ENCODE measurements at places on chromosomes 13 and 19.

GRCh38 chr13:76439546-76439945 lies 446.7 kb downstream of the KCTD12 start:
- no peak for DNase-seq

- no peak for DNase-seq
These were observed 276.4 kb downstream of the KCNRG start for GRCh38 chr13:50291611-50292010.

- no peak for DNase-seq
These were observed 128.3 kb upstream of the LSM14A start for GRCh38 chr19:34044021-34044420.

- DNase-seq, result no peak
These were observed 17.0 kb downstream of the SLC7A1 start for GRCh38 chr13:29578300-29579085.

- DNase-seq, result no peak
These were observed 15.3 kb downstream of the TTYH1 start for GRCh38 chr19:54430306-54431254.

DNA sequence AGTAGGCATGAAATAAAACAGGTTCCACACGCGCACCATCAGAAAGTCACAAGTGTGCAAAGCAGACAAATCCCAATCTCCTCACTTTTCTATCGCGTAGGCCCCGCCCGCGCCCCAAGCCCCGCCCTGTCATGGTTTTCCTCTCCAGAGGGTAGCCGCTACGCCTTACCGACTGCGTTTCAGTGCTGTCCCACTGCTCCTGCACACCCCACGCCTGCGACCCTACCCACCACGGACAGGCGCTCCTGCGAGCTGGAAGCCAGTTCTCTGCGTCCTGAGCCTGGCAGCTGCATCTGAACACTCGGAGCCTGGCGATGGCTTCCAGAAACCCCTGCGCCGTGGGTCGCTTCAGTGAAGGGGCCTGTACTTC lies 379 bp upstream of the ZNF470 start:
- no peak for DNase-seq

GRCh38 chr19:1220976-1221903 lies 15.7 kb downstream of the STK11 start:
- no peak for DNase-seq

GRCh38 chr19:52473655-52474350 lies 20.4 kb downstream of the ZNF578 start:
- DNase-seq, result no peak

- DNase-seq, result no peak
These were observed 25.5 kb upstream of the DGKH start for GRCh38 chr13:42022796-42023493.

DNA sequence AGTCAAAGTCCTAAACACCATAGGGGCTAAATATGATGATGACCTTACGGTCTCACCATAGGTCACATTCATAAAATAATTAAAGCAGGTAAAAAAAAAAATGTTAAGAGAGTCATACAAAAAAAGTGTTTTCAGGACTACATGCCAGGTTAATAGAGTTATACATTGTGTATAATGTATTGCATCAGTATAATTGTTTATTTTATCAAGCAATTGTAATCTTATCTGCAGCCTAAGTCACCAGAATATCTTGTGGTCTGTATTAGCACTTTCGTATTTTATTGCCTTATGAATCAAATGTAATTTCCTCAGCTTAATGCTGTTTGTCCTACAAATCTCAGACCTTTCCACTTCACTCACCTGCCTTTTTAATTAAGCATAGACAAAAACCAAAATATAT lies 972.9 kb upstream of the PCDH20 start:
- no peak for DNase-seq

- no peak for DNase-seq
These were observed 110.2 kb upstream of the TSHZ3 start for GRCh38 chr19:31459430-31459829.

GRCh38 chr13:112457081-112457480 lies 80.9 kb downstream of the SPACA7 start:
- DNase-seq, result no peak

GRCh38 chr13:90352763-90353162 lies 994.7 kb upstream of the MIR17HG start:
- no peak for DNase-seq
